Smooth muscle cell of trachea (primary cell): ENCODE measurements at places on chromosomes 5 and 9. TPM values are rescaled to one million over a fixed set of nuclear protein-coding genes. Genes with fewer than 3 reads are reported as not detected.

The CEMIP2 gene
- 53.5 and 59.9 TPM in 2 replicates for total RNA-seq

The PPP1R26 gene
- 6.7 and 10.3 TPM in 2 replicates for total RNA-seq

The PCDHGB5 gene
- 27.9 and 40.4 TPM in 2 replicates for total RNA-seq

The KCNV2 gene
- total RNA-seq, result not detected in 2 replicates
